ENCODE measurements at places on chromosomes 3 and 15. TPM values are rescaled to one million over a fixed set of nuclear protein-coding genes. Genes with fewer than 3 reads are reported as not detected.

Gene ABHD14A
- polyA plus RNA-seq = 12.9 TPM

Gene AP3B2
- polyA plus RNA-seq = 2.8 TPM

Gene LIPH
- polyA plus RNA-seq = 14.2 TPM

Gene CD276
- polyA plus RNA-seq = 9.3 TPM

Gene DNAJC17
- polyA plus RNA-seq = 88.1 TPM

Gene LDHAL6B
- polyA plus RNA-seq = not detected

Gene SLC12A1
- not detected for polyA plus RNA-seq

Gene MUSTN1
- polyA plus RNA-seq = 7.0 TPM

Gene RETNLB
- polyA plus RNA-seq = not detected

Gene NMD3
- 13.3 TPM for polyA plus RNA-seq

Gene SEMA3B
- polyA plus RNA-seq = 7.8 TPM

Gene GOLGA6A
- 0.02 TPM for polyA plus RNA-seq

Gene SLC6A20
- 0.01 TPM for polyA plus RNA-seq

Gene GJD2
- 0.02 TPM for polyA plus RNA-seq

Gene KBTBD13
- not detected for polyA plus RNA-seq

Gene OGG1
- 7.7 TPM for polyA plus RNA-seq

Gene GOLGA6D
- polyA plus RNA-seq = not detected

Gene OR5H14
- not detected for polyA plus RNA-seq

All from esophagus (tissue), 2 donors.